ENCODE measurements at places on chromosomes 4 and X.
A peak's percentile ranks its signal among the peaks of the same experiment; 100 is the strongest.

GRCh38 chr4:137638934-137639333, 106.6 kb upstream of the PCDH18 start:
- no peak for DNase-seq

GRCh38 chrX:35617836-35618235, 180.3 kb upstream of the MAGEB16 start:
- DNase-seq: no peak

GRCh38 chrX:19629541-19629940, 114.2 kb upstream of the MAP3K15 start:
- no peak for DNase-seq

DNA sequence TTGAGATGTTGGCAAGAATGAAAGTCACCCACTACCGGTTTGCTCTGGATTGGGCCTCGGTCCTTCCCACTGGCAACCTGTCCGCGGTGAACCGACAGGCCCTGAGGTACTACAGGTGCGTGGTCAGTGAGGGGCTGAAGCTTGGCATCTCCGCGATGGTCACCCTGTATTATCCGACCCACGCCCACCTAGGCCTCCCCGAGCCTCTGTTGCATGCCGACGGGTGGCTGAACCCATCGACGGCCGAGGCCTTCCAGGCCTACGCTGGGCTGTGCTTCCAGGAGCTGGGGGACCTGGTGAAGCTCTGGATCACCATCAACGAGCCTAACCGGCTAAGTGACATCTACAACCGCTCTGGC, 12.3 kb downstream of the RPL9 start:
- no peak for DNase-seq

- no peak for DNase-seq
These were observed 73.9 kb downstream of the GC start for GRCh38 chr4:71709961-71710360.

- DNase-seq: peak; percentile 90
These were observed 135.5 kb downstream of the AFAP1 start for GRCh38 chr4:7803992-7804755.
